ENCODE measurements at places on chromosomes 4 and X.

GRCh38 chr4:16056681-16057385 is 27.0 kb downstream of the PROM1 start:
- DNase-seq: no peak

DNA sequence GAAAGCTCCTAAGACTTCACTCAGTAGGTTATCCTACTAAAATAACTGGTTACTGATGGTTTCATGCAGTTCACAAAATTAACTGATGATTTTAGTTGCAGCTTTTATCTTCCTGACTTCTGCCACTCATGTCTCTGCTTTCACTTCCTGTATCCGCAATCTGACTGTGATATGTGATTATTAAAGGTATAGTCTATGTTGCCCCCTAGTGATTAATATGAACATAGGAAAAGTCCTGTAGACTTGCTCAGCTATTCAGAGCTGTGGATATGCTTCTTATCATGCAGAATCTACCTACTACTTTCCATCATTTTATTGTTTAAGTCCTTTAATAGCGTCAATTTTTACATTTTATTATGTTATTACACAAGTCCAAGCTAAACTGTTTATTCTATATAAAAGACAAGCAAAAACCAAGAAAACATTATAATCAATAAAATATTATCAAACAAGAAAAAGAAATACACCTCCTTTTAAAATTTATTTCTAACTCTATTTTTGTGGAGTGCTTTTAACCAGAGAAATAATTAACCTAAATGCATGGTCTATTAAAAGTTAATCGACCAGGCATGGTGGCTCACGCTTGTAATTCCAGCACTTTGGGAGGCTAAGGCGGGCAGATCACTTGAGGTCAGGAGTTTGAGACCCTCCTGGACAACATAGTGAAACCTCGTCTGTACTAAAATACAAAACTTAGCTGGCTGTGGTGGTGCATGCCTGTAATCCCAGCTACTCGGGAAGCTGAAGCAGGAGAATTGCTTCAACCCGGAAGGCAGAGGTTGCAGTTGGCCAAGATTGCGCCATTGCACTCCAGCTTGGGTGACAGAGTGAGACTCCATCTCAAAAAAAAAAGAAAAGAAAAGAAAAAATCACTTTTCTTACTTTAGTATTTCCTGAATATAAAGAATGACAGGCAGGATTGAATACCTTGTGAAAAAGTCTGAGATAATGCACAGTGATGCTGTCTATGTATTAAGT is 40.4 kb upstream of the TLR2 start:
- no peak for DNase-seq

GRCh38 chr4:146132445-146132844 is 43.1 kb upstream of the LSM6 start:
- DNase-seq: no peak

DNA sequence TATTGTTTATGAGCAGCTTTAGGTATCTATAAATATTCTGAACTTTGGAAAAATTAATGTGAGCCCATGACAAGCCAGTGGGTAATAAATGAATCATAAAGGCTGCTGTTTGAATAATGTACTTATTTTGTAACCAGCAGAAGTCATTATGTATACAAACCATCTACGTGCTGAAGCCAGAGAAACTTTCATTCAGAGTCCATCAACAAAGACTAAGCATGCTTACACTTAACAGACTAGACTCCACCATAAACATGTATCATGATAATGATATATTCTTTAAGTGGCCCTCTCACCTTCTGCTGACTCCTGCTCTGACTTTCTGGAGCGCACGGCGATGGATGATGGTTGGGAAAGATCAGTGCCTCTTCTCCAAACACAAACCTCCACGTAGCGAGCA is 72.0 kb downstream of the SMARCA5 start:
- DNase-seq: no peak

DNA sequence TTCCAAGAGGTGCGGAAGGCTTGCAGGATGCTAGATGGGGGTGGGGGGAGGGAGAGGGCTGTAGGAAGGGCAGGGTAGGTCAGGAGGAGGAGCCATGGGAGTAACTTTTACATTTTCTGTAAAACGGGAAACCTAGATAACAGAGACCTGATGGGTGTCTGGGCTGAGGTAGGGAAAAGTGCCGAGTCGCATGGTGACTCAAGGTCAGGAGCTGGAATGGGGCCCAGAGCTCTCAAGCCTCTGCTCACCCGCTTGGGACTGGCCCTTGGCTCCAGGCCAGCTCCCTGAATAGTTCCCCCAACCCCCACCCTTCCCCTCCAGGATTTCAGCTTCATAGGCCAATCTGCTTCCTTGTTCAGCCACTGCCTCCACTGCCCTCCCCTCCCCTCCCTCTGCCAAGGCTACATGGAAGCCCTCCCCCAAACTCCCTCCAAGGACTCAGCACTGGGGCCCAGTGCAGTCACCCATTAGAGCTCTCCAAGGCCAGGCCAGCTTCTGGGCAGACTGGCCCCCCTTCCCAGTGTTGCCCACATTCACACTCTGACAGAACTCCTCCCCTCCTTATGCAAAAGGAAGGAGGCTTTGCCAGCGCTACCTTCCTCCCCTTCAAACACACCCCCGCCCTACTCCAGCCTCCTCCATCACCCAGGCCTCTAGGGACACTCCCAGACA is 43.6 kb downstream of the TSC22D3 start:
- no peak for DNase-seq

DNA sequence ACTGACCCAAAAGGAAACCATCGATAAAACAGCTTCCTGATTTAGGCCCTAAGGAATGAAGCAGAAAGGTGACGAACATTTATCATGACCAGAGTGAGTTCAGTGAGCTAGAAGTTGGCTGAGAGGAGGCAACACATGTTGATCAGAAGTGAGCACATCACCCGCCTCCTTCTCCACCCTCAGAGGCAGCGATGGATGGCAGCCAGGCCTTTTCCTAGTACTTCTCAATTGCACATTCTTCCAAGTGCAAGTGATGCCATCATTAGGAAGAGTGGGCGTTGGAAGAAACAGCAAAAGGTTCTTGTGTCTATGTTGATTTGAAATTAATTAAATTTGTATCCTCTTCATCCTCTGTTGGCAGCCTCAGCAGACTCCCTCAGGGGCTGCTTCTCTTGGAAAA is 51.7 kb downstream of the TMEM154 start:
- no peak for DNase-seq

DNA sequence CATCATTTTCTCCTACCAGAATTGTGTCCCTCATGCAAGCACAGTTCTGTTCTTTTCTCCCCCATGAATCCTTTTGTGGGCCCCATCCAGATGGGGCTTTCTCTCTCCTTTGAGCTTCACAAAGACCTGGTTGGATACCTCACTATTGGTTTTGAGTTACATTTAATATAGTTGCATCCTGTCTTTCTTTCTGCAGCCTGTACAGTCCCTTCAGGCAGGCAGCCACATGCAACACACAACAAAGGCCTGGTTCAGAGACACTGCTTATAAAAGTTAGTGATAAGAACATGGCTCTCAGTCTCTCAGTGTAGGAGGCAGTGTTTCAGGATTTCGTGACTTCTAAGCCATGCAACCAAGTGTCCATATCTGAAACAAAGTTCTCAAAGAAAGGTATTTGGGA is 70.6 kb upstream of the PAGE3 start:
- no peak for DNase-seq

- no peak for DNase-seq
Observed at GRCh38 chr4:40458683-40459082, 123.5 kb downstream of the CHRNA9 start.

DNA sequence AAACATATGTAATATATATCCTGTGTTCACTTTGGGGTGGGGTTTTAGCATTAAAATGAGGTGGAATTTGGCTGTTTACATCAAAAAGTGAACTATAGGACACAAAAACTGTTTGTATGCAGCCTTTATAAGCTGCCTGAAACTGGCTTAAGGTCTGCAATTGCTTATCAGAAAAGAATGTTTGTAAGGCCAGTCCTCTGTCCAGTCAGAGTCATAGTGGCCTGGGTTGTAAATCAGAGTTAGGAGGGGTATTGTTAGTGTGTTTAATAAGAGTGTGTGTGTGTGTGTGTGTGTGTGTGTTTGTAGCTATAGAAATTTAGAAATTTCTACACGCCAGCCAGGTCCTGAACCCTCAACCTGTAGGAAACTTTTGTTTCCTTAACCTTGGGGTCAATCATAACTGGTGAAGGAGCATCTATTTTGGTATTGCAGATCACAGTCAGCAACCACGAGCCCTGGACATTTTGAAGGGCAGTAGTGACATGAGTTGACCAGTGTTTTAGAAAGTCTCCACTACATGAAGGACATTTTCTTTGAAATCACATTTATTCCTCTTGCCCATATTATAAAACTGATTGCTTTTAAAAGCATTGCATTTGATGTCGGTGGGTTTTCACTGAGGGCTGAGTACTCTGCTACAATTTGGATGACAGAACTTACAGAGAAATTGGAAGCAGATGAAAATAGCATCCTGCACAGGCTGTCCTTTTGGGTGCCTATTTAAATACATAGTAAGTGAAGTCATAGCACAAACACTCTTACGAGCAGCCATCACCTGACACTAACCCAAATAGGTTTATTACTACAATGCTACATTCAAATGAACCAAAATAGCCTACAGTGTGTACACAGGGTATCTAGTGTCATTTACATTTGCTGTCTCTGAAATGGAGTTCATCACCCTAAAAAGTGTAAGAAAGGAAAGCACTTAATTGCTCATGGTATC is 11.2 kb upstream of the TMEM154 start:
- DNase-seq: no peak

DNA sequence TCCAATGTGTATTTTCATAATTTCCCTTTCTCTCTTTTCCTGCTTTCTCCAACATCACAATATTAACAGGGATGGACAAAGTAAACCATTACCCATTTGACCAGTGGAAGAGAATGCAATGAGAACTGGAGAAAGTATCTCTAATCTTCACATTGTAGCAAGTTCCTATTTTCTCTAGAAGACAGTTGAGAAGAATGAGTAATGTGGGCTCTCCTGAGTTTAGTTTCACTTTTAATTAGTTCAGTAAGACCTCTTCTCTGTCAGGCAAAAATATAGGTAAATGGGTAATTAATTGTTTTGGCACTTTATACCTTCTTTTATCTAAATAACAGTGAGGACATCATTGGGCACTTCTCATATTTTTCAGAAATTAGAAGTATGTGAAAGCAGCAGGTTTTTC is 602.0 kb downstream of the GLUD2 start:
- no peak for DNase-seq

GRCh38 chrX:31181377-31182000 is 109.6 kb upstream of the FTHL17 start:
- no peak for DNase-seq

All from T follicular helper cell (primary cell).